Activated CD4-positive, alpha-beta T cell treated with anti-CD3 and anti-CD28 coated beads, Interleukin-2, amount 10 ng/mL, durations not matched to agents 7 days and 5 days (primary cell): ENCODE measurements at places on chromosomes 5 and 9. TPM values are rescaled to one million over a fixed set of nuclear protein-coding genes. Genes with fewer than 3 reads are reported as not detected.

DNA sequence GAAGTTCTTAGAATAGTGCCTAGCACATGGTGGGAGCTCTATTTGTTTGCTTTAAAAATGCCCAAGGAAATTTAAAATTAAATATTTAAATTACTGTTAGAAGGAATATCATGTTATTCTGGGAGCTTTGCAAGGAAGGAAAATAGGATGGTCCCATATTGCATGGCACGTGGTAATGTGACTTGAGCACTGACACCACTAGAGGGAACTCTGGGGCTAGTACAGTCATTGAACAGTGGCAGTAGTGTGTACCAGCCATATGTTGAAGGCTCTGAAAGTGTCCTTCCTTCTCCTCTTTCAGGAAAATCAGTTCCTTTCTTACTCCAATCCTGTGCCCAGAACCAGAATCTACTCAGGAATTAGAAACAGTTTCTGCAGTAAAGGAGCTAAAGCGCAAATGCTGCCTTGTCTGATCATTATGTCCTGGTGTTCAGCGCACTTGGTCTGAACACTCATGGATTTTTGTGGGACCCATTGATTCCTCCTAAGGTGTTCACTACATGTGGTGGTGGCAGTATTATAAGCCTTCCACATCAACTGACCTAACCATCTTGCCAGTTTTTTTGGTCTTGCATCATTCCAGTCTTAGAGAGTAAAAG is 54.1 kb downstream of the GDA start:
- DNase-seq: no peak

DNA sequence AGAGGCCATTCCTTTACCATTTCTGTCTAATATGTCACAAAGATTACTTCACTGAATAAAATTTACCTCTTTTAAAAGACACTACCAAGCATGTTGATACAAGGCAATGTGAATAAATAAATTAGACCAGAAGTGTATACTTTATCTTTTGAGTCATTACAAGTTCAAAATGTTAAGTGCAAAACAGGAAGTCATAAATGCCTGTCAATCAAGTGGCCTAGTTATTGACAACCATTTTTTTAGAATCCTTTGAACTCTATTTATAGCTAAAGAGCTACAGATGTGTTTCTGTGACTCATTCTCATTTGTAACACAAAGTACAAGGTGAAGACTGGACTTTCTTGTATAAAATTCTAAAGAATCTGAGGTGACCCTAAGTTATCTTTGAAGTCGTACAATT is 602.7 kb upstream of the SEMA6A start:
- DNase-seq: no peak

NUTM2G gene
- not detected for total RNA-seq

- DNase-seq: no peak
These were observed 228.3 kb upstream of the C9orf72 start for GRCh38 chr9:27801545-27801944.

DNA sequence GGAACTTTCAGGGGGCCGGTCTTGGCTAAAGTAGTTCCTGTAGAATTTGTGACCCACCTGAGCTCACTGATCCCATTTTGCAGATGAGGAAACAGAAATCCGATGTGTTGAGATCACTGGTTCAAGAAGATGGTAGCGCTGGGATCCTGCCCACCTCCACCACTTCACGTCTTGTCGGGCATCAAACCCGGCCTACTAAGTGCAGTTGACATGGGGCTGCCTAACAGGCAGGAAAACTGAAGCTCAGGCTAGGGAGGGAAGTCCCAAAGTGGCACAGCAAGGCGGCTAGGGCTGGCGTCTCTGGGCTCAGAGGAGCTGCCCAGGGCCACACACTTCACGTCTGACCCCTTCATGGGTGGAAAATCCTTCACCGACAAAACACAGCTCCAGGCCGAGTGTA is 502 bp upstream of the ENG start:
- DNase-seq: no peak

DNA sequence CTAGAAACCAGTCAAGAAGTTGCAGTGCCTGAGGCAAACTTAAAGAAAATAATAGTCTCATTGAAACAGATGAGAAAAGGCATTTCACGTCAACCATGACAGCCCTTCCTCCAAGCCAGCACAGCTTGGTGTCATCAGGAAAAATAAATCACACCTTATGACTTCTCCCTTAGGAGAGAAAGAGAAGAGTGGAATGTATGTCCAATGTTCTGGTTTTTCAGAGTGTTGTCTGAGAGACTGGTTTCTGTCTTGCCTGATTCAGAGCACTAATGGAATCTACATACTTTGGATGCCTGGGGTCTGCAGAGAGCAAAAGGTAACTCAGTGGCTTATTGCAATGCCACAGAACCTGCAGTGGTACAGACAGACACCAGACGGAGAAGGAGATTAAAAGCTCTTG is 105.5 kb upstream of the PDE4D start:
- no peak for DNase-seq
